Subcutaneous preadipocyte (primary cell): ENCODE measurements at places on chromosomes 2 and 18. TPM values are rescaled to one million over a fixed set of nuclear protein-coding genes. Genes with fewer than 3 reads are reported as not detected.

The NLRC4 gene
- total RNA-seq, result not detected in 2 replicates

The KCTD18 gene
- total RNA-seq, result 14.3 and 17.0 TPM in 2 replicates

The STPG4 gene
- total RNA-seq, result under 0.01 and 0.20 TPM in 2 replicates

The NXPH2 gene
- total RNA-seq, result not detected in 2 replicates
